Retinal pigment epithelial cell (primary cell): ENCODE measurements at places on chromosomes 7 and 10.
A peak's percentile ranks its signal among the peaks of the same experiment; 100 is the strongest.

DNA sequence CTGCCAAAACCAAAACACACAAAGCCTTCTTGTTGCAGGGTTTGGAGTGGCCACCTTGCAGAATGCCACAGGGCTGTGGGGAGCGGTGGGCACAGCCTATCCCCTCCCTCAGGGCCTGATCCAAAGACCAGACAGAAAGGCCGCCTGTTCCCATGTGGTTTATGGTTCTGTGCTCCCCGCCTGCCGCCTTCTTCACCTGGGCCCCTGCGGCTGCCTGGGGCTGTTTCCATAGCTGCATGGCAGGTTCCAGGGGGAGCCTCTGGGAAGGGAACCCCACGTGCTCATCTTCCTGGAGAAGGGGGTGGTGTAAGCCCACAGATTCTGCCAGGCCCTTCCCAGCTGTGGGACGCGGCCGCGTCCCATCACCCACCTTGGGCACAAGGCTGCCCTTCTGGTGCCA lies 70.7 kb upstream of the EZH2 start:
- no peak for DNase-seq

DNA sequence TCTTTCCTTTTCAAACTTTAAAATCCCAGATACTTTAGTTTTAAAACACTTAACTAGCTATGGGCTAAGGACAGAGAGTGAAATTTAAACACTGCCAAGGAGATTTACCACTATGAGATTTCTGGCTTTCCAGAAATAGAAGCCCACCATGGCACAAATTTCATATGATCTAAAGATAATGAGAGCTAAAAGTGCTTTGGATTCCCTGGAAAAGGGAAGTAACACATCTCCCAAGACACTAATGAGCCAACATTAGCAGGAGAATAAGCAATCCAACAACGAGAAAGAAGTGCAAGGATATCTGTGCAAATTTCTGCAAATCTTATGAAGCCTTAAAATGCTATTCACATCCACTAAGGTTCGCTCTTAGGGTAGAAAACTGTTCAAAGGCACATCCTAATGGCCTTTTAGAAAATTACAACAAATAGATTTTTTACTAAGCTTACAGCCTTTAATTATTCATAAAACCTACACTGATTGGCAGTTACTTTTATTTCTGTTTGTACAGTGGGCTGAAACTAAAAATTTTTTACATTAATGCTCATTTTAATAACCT lies 100.3 kb downstream of the RAPGEF5 start:
- no peak for DNase-seq

DNA sequence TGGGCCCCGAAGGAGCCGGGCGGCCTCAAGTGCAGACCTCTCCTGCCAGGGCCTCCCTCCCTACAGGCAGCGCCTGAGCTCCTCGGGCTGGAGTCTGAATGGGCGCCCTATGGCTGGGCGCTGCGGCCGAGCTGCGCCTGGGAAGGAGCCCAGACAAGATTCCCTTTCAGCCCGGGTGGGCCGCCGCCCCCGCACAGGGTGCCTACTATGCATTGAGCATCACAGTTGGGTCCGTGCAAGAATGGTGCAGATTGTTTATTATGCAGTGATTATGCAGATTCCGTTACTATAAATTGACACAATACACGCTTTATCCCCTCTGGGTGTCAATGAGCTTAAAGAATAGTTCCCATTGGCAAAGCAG lies 77.2 kb upstream of the PDGFA start:
- no peak for DNase-seq

DNA sequence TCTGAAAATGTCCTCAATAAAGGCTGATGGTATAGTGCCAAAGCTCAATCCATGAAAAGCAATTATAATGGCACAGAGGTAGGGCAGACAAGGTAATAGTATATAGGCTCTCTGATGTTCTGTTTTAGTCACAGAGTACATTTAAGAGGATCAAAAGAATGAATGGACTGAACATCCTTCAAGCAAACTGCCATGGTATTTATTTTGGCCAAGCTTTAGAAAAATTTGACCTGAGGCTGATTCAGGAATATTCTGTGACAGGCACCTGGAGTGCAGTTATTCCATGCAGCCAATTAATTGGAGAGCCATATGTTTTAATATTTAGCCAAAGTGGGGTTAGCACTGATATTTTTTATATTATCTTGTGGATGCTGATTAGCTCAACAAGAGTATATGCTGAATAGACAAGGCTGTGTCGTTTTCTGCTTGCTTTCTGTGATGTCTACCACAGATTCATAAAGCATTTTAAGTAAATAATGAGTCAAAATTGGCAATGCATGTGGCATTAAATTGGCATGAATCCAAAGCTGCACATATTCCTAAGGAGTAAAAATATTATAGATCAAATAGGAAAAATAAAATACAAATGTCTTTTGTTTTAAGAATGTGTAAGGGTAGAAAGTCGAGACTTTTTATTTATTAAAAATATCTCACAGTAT lies 177.4 kb downstream of the PCLO start:
- DNase-seq, result no peak

DNA sequence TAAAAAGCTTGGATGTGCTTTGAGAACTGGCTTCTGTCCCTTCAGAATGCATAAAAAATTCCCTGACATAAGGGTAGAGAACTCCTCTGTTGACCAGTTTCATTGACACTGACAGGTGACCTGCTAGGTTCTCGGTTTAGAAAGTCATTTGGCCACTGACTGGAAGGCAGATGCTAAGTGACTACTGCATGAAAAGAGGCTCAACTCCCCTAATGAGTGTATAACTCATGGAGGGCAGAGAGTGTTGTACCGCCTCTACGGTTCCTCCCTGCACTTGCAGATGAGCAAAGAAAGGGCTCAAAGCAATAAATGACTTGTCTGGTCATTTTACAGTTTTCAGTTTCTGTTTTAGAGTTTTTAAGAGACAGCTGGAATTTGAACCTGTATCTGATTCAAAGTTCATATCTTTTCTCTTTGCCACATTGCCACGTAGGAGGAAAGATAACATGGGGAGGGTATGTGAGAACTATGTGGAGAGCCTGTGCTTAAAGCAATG lies 2.9 kb upstream of the FGL2 start:
- no peak for DNase-seq

DNA sequence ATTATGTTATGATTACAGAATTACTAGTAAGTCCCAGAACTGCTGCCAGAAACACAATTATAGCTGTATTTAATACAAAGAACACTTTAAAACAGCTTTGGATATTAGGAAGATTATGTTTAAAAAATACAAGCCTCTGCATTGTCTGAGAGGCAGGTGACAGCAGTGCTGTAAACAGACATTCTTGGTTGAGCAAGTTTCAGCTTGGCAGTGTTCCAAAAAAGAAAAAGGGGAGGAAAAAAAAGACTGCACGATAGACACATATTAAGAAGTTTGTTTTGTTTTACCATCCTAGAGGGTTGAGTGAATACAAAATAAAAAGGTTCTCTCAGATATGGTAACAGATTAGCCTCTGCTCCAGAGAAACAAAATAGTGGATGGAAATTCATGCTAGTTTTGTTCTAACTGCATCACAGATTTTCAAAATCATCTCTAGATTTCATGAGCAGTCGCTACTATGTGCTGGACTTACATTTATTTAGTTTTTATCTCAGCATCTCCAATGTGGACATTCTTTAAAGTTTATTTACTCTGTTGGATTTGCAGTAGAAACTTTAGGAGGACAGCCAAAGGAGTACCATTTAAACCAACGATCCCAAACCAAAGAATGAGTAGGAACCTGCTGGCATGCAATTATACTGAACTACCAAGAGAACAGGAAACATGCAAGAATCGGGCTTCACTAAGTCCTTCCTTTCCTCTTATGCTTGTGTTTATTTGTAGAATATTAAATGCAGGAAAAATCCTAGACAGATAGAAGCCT lies 9.0 kb downstream of the FAM204A start:
- peak; percentile 51 for DNase-seq

DNA sequence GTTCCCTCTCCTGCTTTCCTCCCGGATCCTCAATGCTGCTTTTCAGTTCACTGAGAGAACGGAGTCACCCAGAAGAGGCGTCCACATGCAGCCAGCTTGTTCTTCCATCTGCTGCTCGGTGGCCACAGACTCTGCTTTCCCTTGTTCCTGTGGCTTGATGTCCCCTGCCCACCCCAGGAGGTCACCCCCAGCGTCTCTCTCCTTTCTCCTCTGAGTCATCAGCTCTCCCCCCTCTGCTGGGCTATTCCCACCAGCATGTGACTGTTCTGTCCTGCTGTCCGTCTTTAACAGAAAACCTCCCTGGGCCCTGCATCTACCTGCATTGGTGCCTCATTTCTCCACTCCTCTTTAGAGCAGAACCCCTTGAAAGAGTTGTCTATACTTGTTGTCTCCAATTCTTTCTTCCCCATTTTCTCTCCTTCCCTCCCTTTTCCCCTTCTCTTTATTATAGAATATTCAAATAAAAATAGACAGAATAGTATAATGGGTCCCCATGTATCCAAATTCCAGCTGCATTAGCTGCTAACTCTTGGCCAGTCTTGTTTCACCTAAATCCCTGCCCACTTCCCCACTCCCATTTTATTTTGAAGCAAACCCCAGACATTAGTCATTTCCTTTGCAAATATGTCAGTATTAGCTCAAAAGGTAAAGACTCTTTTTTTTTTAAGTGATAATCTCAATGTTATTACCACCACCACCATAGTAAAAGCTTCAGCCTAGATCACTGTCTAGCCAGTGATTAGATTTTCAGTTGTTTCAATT lies 4.1 kb downstream of the ZNF282 start:
- DNase-seq, result no peak

DNA sequence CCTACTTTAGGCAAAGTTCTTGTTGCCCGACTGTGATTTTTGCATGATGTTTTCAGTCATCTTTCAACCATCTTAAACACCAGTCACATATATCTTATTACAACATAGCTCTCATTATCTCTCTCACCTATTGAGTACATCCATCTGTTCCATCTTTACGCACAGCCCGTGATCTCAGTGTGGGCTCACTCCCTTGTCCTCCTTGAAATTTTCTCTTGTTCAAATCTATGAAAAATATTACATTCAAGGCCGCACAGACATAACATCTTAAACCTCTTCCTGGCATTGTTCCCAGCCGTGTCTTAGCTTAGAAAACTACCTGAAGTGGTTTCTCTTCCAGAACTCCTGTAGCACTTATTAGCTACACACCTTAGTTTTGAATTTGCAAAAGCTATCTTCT lies 32.6 kb downstream of the NET1 start:
- DNase-seq, result no peak

DNA sequence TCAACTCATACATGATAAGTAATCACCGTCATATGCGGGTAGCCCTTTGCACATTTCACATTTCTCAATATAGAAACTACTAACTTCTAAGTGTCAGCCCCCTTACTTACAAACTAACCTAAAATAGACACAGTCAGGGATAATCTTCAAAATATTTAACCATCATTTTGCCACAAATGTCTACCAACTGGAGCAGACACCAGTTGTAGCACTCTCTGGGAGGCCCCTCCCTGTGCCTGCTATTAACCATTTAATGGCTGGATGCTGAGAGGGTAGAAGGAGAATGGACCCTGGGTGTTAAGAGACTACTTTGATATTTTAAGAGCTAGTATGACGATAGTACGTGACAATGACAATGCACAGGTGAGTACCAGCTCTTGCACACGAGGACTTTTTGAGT lies 116.4 kb downstream of the SORBS1 start:
- no peak for DNase-seq
